ENCODE measurements at places on chromosomes 12 and 14.

- no peak for DNase-seq
Measured at GRCh38 chr12:19533567-19533966, 94.3 kb downstream of the AEBP2 start.

DNA sequence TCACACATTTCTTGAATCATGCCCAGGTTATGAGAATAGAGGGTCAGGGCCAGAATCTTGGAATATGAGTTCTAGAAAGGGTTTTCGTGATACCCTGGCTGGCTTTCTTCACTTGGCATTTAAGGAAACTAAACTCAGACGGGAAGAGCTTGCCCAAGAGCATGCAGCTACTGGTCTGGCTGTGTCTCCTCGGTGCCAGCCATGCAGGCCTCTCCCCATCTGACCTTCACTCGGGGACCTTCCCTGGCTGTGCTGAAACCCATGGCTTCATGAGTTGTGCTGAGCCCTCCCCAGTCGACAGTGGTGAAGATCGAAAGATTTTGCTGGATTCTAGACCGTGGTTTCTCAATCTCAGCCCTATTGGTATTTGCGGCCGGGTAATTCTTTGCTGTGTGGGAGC, 38.0 kb downstream of the FOXN3 start:
- DNase-seq = no peak

- no peak for DNase-seq
Measured at GRCh38 chr12:49201595-49202295, 12.9 kb upstream of the TUBA1A start.

DNA sequence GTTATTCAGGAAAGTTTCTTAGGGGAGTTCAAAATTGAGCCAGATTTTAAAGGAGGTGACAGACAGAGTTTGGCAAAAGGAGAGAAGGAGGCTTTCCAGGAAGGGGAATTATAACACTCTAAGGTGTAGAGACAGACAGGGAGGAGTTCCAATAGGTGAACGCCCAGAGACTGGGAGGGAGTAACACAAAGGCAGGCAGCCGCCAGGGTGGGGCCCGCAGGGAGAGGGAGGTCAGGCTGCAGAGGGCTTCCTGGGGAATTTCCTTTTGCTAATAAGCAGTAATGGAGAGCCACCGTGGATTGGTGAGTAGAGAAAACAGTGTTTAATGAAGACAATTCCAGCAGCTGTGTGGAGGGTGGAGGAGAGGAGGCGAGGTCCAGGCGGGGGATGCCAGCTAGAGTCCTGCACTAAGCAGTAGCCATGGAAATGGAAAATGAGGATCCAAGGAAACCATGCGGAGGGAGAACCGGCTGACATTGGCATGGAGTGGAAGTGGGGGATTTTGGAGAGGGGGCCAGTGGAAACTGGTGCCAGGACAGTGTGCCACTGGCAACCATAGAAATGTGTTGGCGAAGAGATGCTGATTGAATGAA, 22.2 kb downstream of the GRIN2B start:
- peak; percentile 48 for DNase-seq

DNA sequence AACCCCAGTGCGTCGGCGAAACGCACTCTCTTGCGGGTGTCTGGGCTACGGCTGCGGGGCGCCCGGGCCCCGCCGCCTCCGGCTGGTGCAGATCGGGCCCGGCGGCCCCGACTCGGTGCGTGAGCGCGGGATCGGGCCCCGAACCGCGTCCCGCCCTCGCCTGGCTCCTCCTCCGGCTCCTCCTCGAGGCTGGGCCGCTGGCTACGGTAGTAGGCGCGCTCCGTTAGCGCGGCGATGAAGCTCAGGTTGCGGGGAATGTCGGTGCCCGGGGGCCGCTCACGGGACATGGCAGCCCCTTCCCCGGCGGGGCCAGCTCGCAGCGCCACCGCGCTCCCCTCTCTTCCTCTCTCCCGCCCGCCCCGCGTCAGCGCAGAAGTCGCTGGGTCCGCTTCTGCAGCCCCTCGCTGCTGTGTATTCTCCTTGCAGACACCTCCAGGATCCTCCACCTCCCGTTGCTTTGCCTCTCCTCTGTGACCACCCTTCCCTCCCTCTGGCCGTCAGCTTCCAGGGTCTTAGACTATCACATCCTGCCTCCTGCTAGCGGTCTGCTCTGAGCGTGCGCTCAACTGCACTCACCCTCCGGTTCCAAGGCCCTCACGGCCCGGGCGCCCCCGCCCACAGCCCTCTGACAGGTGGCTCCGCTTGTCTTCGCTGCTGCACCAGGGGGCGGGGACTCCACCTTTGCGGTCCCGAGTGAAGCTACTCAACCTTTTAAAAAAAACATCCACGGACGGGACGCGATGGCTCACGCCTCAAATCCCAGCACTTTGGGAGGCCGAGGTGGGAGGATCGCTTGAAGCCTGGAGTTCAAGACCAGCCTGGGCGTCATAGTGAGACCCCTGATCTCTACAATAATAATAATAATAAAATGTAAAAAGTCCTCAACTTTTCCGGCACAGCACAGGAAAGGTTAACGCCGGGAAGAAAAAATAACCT, at the start of gene PPP1R3E:
Gene PPP1R3E (minus strand): TSS at position 570 of the 936 bp plus-strand sequence. CDS start 283 bp downstream, at position 287.
- DNase-seq = peak; percentile 86

GRCh38 chr12:51874000-51874399, 13.9 kb upstream of the ANKRD33 start:
- no peak for DNase-seq

DNA sequence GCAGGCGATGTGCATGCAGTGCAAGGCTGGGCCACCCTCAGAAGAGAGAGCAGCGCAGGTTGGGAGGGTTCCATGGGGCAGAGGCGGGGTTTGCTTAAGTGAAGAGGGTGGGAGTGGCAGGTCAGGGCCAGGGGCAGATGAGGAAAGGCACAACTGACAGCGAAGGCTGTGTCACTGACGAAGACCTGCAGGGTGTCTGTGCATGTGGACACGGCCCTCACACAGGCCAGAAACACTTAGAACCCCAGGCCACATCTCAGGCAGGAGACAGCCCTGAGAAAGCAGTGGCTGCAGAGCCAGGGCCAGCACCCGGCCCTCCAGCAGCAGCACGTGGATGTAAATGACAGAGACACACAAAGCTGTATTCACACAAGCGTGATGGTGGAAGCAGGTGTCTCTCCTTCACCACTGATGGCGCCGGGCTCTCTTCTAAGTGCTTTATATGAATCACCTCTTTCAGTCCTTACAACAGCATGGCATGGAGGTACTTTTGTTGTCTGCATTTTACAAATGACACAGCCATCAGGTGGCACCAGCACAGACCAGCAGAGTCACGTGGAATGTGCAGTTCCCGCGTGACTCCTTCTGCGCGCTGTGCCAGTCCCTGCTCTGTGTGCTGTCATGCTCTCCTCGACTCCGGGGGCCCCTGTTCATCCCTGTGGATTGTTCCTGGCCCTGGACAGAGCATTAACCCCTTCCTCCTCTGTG, 54.6 kb downstream of the TSPAN11 start:
- DNase-seq = no peak

DNA sequence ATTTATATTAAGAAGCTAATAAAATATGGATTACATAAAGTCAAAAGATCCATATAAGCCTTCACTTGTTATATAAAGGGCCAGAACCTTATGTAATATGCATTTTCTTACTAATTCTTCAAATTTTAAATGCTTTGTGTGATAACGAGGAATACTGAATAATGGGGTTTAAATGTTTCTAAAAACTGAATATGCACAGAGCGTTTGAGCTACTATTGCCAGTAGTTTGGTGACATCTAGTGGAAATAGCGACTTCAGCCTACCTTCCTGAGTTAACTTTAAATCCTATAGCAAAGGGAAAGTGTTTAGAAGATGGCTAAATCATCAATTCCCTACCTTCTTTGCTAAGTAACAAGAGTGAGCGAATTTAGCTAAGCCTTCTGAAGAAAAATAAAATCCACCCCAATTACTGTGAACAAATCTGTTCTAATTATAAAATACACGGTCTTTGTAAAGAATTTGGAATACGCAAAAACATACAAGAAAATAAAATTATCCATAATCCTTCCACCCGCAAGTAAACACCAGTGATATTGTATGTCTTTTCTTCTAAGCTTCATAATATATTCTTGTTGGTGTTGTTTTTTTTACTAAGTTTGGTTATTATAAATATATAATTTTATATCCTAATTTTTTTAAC, 115.5 kb upstream of the G2E3 start:
- no peak for DNase-seq

DNA sequence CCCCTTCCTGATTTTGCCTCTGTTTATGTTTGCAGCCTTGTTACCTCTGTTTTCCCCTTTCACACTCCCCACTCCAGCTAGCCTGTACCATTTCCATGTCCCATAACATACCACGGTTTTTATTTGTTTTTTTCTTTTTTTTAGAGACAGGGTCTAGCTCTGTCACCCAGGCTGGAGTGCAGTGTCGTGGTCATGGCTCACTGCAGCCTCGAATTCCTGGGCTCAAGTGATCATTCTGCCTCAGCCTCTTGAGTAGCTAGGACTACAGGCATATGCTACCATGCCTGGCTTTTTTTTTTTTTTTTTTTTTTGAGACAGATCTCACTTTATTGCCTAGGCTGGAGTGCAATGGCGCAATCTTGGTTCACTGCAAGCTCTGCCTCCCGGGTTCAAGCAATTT, 18.4 kb upstream of the SAMD4A start:
- no peak for DNase-seq

DNA sequence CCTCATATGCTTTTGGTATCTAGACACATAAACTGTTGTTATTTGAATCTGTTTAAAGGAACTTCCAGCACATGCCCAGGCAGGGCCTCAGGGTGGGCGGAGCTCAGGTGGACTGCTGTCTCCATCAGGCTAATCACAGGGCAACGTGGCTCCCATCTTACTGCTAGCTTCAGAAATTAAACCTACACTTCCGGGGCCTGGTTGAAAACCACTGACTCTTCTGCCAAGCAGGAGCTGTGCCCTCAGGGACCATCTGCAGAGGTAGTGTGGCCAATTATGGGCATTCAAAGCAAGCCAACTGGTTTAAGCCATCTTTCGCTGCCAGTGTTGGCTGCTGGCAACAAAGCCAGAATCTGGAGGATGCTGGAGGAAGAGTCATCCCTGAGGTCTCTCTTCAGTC, 97.5 kb downstream of the TMX1 start:
- DNase-seq = no peak

- peak; percentile 95 for DNase-seq
Measured at GRCh38 chr12:50025187-50026059, at the start of gene RACGAP1. RACGAP1 (minus strand) TSS chr12:50025494; CDS start chr12:50016715, 8,779 bp downstream.

DNA sequence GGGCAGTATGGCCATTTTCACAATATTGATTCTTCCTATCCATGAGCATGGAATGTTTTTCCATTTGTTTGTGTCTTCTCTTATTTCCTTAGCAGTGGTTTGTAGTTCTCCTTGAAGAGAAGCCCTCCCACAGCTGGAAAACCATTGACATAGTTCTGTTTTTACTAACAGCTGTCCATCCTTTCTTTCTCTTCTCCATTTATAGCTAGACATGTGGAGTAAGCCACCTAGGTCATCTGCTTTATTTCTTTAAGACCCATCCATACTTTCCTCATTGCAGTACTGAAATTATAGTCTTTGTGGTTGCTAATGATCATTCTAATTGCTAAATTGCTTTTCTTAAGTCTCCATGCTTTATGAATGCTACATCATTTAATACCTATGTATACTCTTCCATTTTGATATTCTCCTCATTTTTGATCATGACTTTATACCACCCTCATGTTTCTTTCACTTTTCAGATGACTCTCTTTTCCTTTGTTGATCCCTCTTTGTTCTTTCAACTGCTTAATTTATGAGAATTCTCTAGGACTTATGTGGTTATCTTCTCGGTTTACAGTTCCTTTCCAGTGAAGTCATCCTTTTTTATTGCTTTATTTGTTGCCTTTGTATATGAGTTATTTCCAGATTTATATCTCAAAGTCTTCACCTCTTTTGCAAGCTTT, 114.2 kb downstream of the PCNX1 start:
- no peak for DNase-seq

GRCh38 chr12:54616933-54617680, 17.6 kb downstream of the LACRT start:
- DNase-seq = no peak

DNA sequence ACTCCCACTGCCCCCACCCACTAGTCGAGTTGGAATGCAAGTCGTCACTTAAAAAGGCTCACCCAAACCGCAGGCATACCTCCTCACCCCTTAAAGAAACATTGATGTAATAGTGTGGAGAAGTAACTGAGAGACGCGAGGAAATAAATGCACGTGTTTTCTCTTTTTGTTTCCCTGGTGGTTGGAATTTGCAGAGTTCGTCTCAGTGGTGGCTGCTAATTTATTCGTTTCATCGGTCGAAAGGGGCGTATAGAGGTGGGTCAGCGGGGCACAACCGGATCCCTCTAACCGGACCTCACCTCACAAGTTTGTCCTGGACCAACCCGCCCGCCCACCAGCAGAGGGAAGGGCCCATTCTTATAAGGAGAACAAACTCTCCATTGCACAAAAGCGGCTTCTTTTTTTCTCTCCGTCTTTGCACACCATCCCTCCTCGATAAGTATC, 5.0 kb upstream of the NPAS3 start:
- DNase-seq = no peak

DNA sequence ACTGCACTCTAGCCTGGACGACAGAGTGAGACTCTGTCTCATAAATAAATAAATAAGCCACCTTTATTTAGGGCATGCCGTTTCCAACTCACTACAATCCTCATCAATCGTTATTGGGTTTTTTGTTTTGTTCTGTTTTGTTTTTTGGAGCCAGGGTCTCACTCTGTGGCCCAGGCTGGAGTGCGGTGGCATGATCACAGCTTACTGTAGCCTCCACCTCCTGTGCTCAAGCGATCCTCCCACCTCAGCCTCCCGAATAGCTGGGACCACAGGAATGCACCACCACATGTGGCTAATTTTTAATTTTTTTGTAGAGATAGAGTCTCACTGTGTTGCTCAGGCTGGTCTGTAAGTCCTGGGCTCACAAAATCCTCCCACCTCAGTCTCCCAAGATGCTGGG, 3.6 kb upstream of the ANAPC5 start:
- no peak for DNase-seq

DNA sequence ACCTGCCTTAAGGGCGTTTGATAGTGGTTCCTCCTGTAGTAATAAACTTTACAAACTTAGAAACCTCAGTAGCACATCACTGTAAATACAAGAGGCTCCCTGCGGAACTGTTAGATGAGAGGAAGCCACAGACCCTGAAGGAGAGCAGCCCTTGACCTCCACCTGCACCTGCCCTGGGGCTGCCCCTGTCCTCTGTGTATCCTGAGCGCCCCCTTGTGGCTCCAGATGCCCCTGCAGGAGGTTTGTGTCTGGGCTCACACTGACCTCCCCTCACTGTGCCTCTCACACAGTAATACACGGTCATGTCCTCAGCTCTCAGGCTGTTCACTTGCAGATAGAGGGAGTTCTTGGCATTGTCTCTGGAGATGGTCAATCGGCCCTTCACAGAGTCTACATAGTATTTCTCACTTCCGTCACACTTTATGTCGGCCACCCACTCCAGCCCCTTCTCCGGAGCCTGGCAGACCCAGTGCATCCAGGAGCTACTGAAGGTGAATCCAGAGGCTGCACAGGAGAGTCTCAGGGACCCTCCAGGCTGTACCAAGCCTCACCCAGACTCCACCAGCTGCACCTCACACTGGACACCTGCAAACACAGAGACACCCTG, 1059.8 kb downstream of the TMEM121 start:
- DNase-seq = peak; percentile 68

GRCh38 chr12:9040484-9041186, 51.3 kb downstream of the KLRG1 start:
- DNase-seq = no peak
